ENCODE measurements at places on chromosomes 2 and 18.

- no peak for DNase-seq
Observed at GRCh38 chr2:192072778-192073177, 122.0 kb downstream of the TMEFF2 start.

DNA sequence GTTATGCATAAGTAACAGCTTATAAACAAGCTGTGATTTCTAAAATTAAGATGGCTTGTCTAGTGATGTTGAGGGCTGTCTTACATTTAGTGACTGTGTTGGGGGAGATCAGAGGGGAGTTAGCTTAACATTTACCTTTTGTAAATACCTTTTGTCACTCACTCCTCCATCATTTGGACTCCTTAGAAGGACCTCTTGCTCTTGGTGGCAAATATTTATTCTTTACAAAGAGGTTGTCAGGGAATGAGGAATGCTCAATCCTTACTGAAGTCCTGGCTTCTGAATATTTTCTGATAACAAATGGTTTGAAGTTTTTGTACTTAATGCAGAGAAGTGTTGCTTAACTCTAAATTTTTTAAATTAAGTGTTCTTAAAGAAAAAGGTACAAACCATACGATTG is 438.8 kb upstream of the FAM98A start:
- DNase-seq: no peak

DNA sequence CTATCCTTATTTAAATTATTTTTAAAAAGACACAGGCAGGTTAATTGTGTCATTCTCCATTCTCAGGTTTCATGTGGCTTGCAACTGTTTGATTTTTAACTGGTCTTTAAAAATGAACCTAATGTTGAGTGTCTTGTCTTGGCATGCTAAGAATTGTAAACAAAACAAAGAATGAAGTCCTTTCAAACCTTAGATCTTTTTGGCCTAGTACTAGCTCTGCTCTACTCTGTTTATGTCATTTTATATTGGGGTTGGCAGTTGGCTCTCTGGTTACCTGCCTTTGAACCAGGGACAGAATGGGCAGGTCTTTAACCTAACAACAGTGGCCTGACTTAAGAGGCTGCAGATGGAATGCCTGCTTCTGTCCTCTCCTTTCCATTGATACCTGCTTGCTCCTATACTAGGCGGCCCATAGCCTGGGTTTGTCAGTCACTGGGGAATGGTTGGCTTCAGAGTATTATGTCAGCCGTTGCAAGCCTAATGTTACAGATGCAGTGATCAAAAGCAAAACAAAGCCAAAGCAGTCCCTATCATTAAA is 85.5 kb downstream of the MTA3 start:
- no peak for DNase-seq

DNA sequence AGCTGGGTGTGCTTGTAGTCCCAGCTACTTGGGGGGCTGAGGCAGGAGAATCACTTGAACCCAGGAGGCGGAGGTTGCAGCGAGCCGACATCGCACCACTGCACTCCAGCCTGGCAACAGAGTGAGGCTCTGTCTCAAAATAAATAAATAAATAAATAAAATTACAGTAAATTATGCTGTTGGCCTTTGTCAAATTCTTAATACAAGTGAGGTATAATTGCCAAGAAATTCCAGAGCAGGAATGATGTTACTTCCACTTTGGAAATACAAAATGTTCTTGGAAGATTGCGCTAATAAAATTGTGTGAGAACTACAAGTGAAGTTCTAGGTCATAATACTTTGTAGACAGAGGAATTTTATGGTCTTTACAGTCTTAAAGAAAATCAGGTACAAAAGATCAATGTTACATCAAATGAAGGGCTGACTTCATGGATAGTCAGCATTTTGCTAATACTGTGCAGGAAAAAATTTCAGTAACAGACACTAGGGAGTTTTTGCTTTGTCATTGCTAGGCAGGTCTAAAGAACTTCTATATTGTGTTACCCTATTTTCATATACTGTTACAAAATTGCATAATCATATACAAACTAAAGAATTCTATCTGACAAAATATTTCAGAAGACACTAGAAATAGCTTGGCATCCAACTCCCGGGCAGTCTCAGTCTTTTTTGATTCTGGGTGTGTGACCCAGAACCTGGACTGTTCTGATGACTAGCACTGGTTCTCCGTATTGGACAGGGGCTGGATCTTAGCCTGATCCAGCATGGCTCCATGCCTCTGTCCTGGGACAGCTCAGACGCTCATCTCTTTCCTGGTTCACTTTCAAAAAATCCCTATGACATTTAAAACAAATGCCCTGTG is 76.0 kb upstream of the STK17B start:
- no peak for DNase-seq

- no peak for DNase-seq
Observed at GRCh38 chr2:102677244-102678215, 58.2 kb downstream of the SLC9A2 start.

DNA sequence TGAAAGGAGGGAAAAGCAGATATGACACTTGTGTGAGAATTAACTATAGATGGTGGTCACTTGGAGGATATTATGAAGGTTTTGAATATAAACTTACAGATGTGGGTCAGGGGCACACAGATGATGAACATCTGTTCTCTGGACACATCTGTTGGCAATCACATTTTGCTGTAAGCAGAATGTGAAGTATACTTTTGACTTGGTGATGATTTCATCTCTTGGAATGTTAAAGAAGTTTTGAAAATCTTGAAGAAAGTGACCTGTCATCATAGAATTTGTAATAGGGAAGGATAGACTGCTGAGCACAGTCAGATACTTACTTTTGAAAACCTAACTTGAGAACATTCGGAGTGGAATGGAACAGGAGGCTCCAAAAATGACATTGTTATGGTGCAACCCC is 40.2 kb downstream of the PIKFYVE start:
- no peak for DNase-seq

DNA sequence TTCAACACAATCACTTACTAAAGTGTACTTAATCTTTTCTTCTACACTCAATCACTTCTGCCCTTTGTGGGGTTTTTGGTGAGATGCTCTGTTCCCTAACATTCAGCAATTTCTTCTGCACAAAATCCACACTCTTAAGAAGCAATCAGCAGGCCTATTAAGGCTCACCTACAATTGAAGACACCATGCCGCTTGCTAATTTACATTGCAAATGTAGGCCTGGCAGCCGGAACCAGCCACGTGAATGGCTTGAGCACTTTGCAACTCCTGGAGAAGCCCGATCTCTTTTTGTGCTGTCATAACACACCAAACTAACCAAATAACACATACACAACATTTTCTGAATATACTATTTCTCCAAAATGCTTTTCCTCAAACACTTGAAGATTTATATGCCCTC is 66.3 kb downstream of the NYAP2 start:
- DNase-seq: no peak

DNA sequence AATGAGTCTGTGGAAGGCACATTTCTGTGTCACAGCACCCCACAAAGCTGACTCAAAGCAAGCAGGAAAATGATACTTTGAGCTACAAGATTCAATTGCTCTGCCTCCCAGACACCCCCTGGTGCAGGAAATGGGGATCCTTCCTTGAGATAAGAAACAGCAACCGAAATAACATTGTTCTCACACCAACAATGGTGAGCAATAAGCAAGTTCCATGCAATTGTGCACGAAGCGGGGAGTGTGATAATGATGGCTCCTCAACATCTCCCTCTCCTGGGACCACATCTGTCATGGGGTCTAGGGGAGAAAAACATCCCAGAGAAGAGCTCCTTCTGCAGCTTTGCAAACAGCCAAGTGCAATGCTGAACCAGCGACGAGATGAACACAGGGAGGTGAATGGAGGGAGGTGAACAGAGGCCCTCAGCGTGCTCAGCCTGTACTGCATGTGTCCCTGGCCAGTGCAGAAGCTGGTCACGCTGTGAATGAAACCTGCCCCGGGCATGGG is 67.7 kb downstream of the PDCL3 start:
- no peak for DNase-seq

DNA sequence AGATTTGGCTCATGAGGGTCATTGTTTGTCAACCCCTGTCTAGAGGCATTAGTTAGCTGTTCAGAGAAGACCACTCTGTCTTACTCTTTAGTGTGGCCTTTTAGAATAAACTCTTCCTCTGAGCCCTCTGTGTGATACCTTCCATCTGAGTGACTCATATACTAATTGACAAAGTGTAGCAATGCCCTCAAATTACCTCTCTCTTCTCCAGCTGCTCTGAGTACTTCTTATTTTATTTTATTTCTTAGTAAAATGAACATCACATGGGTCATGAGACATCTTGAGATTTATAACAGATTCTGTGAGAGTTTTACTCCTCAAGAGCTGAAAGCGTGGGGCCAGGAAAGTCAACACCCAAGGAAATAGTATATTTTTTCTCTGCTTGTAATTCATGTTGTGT is 67.4 kb downstream of the KCTD18 start:
- no peak for DNase-seq

DNA sequence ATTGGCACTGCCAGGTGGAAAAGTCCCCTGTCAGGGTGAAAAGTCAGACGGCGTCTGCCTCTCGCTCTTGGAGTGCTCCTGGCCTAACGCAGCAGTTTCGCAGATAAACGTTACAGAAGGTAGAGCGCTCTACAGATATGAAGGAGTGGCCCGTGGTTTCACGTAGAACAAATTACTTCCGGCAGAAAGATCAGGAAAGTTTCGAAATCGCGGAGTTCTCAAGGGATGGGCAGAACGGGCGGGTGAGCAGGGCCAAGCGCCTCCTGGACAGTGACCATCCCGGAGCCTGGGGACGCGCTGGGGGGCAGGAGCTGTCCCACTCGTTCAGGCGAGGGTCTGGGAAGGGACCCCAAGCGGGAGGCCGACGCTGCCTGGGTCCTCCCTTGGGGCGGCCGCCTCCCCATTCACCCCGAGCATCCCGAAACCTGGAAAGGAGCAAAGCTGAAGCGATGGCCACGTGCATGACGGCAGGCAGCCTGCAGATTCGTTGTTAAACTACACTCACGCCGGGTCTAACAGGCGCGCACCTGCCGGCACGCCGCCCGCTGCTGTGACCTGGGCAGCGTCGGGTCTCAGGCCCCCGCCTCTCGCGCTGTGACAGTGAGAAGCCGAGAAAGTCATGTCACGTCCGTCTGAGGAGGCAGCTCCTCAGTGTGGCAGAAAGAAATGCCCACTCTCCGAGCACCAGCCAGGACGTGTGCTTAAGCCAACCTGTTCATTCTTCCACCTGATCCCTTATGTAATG is 122.9 kb upstream of the SALL3 start:
- no peak for DNase-seq

GRCh38 chr2:190794377-190794776 is 86.2 kb upstream of the GLS start:
- no peak for DNase-seq

DNA sequence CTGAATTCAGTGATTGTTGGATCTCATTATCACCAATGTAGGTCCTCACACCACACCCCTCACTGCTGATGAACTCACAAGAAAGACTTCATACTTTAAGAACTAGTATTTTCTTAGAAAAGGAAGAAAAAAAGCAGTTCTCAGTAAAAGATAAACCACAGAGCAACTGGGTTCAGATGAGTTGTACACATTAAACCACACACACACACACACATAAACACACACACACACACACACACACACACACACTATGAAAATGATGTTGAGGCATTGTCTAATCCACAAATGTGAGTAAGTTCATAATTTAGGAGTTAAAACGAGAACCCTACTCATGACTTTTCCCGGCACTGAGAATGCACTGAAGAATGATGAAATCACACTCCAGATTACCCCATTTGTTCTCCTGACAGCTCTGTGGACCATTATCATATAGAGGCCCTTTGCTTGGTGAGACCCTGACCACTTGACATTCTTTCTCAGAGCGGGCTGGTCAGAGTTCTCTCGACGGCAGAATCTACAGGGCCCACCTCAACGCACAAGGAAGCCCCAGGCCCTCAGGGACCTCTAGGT is 106.2 kb downstream of the BCL2 start:
- DNase-seq: no peak

- DNase-seq: no peak
Observed at GRCh38 chr18:56913941-56914340, 232.9 kb upstream of the BOD1L2 start.

- no peak for DNase-seq
Observed at GRCh38 chr2:134144081-134144596, 109.7 kb upstream of the MGAT5 start.

DNA sequence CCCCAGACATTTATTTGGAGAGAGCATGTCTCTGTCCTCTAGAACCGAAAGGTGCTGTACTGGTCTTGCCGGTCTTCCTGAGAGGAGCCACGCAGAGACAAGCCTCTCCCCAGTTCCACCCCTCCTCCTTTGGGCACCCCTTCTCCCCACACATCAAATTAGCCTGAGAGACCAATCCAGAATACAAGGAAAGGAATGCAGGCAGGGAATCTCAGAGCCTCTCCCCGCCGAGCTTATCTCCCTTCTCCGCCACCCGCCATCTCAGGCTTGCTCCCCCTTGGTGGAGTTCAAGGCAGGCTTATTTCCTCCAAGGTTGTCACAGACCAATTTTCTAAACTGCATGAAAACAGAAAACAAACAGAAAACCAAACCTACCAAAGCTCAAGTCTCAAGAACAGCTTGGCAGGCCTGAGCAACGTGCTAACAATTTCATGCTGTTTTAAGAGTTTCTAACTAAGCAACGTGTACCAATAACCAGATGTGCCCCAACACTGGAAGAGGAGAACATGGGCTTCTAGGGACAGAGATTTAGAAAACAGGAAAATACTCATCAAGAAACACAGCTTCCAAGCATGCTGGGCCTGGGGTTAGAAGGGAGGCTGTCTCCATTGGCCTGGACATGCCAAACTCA is 124.5 kb upstream of the PKDCC start:
- no peak for DNase-seq

DNA sequence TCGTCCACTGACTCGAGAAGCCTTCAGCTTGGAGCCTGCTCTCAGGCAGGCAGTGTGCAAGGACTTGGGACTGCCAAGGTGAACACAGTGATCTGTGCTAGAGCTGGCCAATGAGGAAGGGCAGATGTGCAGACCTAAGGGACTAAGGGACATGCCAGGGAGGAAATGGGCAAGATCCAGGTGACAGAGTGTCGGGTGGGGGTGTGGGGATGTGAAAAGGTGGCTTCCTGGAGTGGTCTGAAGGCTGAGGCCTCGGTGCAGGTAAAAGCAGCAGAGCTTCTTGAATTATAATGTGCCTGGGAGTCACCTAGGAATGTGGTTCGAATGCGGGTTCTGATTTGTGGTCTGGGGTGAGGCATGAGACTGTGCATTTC is 42.0 kb downstream of the STEAP3 start:
- no peak for DNase-seq

GRCh38 chr2:204808494-204808893 is 263.2 kb downstream of the PARD3B start:
- DNase-seq: no peak

DNA sequence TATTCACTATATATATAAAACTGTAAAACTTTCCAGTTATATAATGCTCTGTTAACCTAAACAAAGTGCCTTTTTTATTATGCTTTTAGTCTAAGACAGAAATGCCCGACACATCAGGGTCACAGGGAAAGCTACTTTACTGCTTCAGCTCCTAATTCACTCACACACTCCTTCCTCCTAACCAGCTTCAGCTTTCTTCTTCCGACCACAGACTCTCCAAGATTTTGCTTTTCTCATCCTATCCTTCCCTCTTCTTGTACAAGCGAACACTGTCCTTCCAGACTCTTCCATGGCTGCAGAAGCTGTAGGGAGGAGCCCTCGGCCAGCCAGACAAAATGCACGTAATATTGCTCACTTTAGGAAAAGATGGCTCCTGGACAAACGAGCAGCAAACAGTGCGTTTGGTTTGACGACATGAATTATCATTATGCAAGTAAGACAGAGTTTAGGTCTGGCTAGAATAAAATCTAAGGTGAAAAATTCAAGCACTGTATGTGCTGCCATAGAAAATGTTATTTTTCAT is 47.5 kb upstream of the HNRNPA3 start:
- peak; percentile 38 for DNase-seq

Measured in occipital lobe (tissue), 3 donors.